Activated CD4-positive, alpha-beta memory T cell treated with anti-CD3 and anti-CD28 coated beads, Interleukin-2, amount 10 ng/mL, durations not matched to agents 7 days and 5 days (primary cell): ENCODE measurements at places on chromosomes 2 and 18.
A peak's percentile ranks its signal among the peaks of the same experiment; 100 is the strongest.

DNA sequence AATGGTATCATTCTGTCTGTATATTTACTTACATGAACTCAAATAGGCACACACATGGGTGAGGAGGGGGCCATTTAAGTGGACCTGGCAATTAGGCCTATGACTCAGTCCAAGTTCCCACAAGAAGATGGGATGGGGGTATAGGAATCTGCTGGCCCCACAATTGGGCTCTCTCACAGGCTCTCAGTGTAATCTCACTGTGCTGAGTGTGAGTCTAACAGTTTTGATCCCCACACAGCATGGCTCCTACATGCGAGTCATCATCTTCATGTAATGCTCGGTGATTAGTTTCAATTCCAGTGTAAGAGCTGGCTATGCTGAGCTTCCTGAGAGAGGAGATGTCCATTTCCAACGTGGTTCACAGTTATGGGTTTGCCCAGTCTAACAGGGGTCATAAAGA lies 114.0 kb downstream of the GATA6 start:
- no peak for DNase-seq

GRCh38 chr2:196258407-196258806 lies 87.0 kb upstream of the STK17B start:
- DNase-seq = no peak

DNA sequence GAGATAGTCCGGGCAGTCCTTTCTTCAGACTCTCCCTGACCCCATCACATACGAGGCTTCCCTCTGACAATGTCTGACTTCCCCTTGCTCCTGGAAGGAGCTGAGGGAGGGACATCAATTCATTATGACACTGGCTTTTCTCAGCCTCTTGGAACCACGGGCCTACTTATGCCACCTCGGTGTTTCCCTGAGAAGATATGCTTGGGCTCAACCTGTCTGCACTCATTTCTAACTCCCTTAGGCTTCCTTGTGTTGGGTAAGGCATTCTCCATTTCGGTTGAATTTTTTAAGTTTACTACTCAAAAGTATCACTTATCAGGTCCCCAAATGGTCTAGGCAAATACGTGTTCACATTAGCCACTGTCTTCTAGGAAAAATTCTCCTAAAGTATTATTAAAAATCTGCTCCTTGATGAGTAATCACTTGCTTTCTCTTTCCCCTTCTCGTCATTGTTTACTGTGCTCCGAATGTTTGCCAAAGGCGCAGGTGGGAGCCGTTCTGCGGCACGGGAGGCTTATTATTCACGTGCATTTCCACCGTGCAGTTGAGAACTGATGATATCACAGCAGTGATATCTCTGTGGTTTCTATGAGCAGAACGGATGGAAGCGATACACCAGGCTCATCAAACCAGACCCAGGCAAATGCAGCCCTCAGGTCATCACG lies 33.1 kb downstream of the ARL4C start:
- DNase-seq = peak; percentile 78

DNA sequence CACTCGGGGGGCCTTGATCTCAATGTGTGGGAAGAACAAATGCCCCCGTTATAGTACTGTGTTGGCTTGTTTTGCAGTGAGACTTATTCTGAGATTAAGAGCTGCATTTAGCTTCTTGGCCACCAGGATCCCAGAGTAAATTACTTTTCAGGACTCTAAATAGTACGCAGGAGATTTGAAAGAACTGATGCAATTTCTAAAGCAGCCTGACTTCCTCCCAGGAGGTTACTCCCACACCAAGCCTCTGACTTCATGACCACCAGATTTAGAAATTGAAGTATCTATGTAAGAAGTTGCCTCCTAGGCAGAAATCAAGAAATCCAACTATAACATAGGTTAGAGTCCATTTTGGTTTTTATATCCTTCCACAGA lies 67.0 kb downstream of the FEZ2 start:
- DNase-seq = no peak

GRCh38 chr2:60054571-60055340 lies 498.7 kb downstream of the BCL11A start:
- DNase-seq = no peak

DNA sequence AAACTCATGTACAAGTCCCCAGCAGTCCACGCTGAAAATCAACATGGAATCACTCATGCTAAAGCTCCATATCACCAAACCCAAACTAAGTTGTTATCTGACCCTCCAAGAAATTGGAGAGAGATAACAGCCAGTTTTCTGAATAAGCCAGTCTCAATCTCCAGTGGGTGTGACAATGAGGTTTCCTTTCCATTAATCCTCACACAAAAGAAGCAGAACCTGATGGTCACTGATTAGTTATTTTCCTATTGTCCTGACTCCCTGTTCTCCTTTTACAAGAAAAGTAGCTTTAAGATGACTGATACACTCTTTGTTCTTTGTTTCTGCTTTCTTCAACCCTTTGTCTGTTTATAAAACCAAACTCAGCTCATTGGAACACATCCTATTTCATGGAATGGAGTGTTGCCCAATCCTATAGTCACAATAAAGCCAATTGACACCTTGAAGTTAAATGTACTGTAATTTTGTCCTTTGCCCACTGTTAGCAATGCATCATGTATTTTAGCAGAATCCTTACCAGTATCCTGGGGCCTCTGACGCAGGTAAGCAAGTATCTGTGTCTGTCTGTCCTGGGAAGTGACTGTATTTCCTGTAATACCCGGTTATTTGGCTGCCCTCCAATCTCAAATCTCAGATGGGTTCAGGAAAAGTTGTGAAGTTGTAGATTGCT lies 30.6 kb upstream of the SH3RF3 start:
- DNase-seq = no peak

DNA sequence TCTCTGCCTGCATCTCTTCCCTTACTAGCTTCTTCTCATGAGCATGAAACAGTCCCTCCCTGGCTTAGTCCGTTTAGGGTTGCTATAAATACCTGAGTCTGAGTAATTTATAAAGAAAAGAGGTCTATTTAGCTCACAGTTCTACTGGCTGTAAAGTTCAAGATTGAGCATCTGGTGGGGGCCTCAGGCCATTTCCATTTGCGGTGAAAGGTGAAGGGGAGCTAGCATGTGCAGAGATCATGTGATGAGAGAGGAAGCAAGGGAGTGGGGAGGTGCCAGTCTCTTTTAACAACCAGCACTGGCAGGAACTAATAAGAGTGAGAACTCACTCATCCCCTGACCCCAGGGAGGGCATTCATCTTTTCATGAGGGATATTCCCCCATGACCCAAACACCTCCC lies 26.8 kb downstream of the RHBDD1 start:
- no peak for DNase-seq

GRCh38 chr2:79129804-79130203 lies 9.5 kb downstream of the REG1A start:
- no peak for DNase-seq

- no peak for DNase-seq
These were observed 27.7 kb upstream of the DCC start for GRCh38 chr18:52312346-52312745.

GRCh38 chr2:45170191-45171135 lies 161.2 kb upstream of the SIX2 start:
- DNase-seq = no peak

GRCh38 chr2:232376260-232376659 lies 2.3 kb upstream of the ALPP start:
- DNase-seq = no peak

DNA sequence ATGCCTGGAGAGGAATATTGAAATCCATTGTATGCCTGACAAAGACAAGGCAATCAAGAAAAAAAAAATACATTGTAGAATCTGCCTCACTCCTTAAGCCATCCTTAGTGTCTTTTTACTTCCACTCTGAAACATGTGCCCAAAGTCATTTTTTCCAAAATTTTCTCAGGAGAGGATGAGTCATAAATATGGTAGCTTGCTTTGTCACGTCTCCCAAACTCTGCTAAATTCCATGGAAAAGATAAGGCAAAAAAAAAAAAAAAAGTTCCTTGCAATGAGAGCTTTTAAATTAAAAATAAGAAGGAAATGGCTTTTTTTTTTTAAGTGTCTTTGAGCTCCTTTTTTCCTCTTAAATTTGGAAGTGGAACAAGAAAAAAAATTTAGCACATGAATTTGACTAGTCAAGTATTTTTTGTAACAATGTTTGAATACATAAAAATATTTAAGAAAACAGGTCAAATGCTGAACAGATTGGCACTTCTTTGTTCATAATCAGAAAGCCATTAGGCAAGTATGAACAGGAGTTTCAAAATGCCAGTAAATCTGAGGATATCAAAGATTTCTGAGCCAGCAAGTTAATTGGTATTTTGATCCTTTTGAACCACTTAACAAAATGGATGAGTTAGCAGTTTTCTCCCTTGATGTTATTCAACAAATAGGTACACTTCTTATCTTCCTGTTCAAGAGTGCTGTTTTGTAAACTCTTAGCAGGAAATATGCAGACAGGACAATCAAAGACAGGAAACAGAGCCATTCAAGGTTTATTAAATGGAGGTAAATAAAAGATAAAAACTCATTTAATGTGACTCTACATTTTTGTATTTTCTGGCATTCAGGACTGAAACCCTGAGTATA lies 247.3 kb upstream of the SP5 start:
- DNase-seq = no peak

- DNase-seq = no peak
These were observed 84.4 kb downstream of the SESTD1 start for GRCh38 chr2:179180242-179180641.

DNA sequence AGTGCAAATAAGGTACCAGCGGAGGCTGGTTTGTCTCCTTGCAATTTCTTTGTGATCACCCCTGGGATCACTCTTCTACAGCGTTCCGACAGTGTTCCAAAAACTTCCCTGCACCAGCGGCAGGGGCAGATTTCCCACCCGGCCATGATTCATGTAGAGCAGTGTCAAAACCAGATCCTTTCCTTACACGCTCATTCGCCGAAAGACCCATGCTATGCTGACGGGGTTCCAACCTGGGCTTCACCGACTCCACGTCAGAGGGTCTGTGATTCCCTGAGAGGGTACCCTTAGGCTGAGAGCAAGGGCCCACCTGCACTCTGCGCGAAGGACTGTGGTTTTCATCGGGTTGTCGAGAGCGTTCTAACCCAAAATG lies 423 bp upstream of the TTC27 start:
- no peak for DNase-seq

DNA sequence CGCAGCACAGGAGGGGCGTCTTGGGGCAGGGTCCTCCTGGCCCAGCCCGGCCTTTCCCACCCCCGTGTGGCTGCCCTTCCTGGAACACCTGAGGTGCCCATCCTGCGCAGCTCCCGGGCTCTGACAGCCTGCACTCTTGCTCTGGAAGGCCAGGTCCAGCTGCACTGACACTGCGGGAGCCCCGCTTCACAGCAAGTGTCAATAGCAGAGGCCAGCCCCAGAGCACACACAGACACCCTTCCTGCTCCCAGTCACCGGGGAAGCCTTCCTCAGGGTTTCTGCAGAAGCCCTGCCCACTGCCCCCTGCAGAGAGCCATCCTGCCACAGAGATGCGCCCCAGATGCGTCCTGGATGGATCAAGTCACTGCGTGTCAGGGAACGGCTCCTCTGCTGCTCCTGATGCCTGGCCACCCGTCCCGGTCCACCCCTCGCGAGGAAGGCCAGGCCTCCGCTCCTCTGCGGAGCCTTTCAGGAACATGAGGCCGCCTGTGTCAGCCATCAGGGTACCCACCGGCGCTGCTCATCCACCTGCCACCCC lies 519.2 kb upstream of the MYT1L start:
- DNase-seq = no peak

DNA sequence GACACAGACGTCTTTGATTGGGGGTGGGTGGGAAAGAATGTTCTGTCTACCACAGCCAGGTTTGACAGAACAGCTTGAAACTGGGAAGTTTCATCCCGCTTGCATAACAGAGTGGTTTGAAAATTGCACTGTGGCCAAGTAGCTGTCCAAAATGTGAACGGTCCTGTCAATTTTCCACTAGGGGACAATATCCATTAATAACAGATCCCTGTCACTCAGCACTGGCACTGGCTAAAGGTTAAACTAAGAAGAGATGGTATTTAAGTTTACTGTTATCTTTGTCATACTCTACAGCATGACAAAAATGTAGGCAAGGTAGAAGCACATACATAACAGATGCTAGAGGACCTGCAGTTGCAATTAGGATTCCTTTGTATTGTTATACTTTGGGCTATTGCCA lies 55.6 kb upstream of the ACMSD start:
- DNase-seq = no peak

- DNase-seq = no peak
These were observed 1.6 kb upstream of the MARCHF7 start for GRCh38 chr2:159710601-159711180.

DNA sequence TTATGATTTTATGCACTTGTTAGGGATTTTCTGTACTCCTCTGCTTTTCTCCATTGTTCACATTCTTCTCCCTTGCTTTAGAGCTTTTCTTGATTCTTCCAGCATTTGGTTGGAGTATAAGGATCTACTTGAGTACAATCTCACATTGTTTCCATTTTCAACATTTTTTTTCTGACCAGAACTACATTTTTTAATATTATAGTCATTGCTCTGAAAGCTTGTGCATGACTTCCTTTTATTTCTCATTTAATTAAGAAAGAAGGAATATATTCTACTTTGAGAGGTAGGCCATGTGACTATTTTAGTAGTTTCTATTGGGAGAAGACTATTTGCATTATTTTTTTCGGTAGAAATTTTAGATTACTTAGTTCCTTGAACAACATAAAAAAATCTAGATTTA lies 200.4 kb downstream of the TMEM247 start:
- no peak for DNase-seq

- DNase-seq = peak; percentile 3
These were observed 120.5 kb upstream of the HS6ST1 start for GRCh38 chr2:128439031-128439790.

- no peak for DNase-seq
These were observed 216.4 kb upstream of the OSR1 start for GRCh38 chr2:19574778-19575260.

GRCh38 chr2:124476291-124476690 lies 451.2 kb downstream of the CNTNAP5 start:
- DNase-seq = no peak

DNA sequence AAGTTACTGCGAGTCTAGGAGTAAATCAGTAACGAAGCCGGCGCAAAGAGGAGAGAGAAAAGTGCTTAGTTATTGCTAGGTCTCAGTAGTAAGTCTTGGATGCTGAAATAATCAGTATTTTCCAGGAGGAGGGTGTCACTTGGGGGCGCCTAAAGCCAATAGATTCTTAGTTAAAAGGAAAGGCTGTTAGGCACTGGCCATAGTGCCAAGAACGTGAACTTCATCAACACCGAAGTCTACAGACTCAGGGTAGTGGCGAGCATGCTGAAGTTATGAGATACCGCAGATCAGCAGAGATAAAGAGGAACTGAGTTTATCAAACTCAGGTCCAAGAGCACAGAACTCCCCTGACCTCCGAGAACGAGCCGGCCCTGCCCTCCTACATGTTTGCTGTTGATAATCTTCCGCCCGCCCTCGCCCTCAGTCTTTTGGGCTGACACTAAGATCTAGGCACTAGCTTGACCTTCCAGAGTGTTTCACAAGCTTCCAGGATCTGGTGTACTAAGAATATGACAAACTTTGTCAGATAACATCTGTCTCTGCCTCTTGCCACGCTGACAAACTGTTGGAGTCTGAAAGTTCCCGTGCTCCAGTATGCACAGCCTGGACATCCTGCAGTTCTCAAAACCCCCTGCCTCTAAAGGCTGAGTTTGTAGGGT lies 49.2 kb downstream of the CYB5A start:
- no peak for DNase-seq
